ENCODE measurements at places on chromosomes 2 and 18.

- DNase-seq = no peak
Measured at GRCh38 chr2:147222506-147222905, 622.3 kb upstream of the ACVR2A start.

- DNase-seq = peak; percentile 8
Measured at GRCh38 chr2:39772086-39772811, 6.8 kb downstream of the THUMPD2 start.

GRCh38 chr2:25835906-25836305 lies 42.4 kb downstream of the ASXL2 start:
- DNase-seq = no peak

- no peak for DNase-seq
Measured at GRCh38 chr2:113201496-113202304, 27.9 kb downstream of the PSD4 start.

GRCh38 chr2:69992310-69993047 lies 31.0 kb upstream of the ASPRV1 start:
- DNase-seq = no peak

- DNase-seq = peak; percentile 70
Measured at GRCh38 chr2:46915811-46916630, 415 bp upstream of the MCFD2 start.

GRCh38 chr18:48745293-48745692 lies 205.5 kb downstream of the SMAD7 start:
- no peak for DNase-seq

GRCh38 chr18:61939046-61939674 lies 46.4 kb upstream of the RNF152 start:
- no peak for DNase-seq

DNA sequence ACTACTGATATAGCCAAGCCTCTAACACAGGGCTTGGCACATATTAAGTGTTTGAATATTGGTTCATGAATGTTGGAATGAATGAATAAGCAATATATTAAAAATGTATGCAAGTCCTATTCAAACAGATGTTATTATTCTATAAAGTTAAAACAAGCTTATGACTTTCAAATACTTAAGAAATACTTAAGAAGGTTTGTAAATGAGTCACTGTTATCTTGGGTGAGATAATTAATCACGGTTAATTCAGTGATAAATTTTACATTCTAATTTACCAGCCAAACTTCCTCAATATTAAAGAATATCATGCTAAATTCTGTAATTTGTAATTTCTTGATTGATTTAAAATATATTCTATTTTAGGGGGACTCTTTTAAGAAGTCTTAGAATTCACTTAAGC lies 74.8 kb downstream of the RBMS1 start:
- DNase-seq = no peak

DNA sequence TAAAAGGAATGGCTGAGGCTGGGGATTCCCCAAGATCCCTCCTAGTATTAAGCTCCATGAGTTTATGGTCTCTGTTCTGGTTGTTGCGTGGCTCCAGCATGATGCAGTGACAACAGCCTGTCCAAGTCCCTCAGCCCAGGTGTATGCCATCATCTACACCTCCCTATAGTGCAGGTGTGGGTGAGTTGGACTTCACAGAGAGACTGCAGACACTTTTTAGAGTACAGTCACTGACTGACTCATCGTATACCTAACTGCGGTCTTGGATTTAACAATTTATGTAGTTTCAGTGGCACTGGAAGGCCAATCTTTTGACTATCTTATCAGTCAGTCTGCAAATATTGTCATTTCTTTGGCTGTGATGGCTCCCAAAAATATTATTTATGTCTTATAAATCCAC lies 415.0 kb downstream of the TMX3 start:
- no peak for DNase-seq

- DNase-seq = no peak
Measured at GRCh38 chr2:47226923-47227220, 71.8 kb upstream of the STPG4 start.

DNA sequence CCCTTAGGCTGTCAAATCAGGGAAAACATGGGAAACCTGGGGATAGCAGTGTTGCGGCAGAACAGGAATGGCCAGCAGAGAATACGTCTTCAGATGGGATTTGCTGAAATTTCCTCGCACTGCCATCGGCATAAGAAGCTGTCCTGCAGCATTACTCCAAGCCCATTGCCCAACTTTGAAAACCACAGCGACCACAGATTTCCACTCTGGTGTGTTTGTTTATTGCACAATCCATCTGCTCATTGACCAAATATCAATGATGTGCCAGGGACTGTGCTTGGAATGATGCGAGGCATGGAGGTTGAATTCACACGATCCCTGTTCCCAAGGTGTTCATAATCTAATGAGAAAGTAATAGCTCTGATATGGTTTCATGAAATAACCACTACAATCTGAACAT lies 383.3 kb upstream of the MYT1L start:
- DNase-seq = no peak

DNA sequence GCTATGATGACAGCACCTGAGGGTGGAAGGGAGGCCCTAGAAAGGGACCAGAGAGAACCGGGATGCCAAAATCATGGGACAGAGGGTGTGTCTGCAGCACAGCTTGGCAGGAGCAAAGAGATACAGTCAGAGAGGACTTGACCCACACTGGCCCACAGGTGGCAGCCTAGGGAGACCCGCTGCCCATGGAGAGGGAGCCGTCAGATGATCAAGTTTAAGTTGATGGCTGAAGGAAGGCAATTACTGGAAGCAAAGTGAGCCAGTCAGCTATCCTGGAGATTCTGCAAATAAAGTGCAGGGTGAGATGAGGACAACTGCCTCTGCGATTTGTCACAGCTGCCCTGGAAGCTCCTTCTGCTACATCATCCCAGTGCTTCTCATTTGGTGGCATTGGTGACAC lies 74.0 kb downstream of the CMPK2 start:
- no peak for DNase-seq

DNA sequence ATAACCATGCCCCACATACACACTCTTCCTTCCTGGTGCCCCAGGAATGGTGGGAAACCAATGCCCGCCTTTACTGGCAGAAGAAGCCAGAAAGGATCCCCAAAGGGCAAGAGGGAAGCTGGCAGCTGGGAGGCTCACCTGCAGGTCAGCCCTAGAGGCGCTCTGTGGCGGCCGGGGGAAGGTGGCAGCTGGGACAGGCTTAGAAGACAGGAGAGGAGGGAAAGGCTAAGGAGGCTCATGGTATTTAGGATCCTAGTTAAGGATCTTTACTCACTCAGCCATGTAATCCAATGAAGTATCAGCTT lies 23.8 kb downstream of the ADRA2B start:
- DNase-seq = no peak

DNA sequence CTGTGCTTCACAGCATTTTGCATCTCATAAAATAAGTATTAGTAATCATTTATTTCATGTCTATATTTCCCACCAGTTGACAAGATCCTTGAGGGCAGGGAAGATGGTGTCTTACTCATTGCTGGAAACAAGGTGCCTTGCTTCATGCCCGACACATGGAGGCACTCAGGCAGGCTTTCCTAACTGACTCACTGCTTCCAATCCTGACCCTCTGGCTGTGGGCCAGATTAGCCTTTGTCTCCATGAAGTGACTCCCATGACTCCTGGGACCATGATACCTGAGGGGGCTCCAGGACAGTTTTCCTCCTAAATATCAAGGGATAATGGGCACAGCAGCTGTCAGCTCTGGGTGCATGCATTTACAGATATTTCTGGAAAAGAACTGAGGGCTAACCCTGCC lies 275.1 kb downstream of the AGPS start:
- DNase-seq = no peak

DNA sequence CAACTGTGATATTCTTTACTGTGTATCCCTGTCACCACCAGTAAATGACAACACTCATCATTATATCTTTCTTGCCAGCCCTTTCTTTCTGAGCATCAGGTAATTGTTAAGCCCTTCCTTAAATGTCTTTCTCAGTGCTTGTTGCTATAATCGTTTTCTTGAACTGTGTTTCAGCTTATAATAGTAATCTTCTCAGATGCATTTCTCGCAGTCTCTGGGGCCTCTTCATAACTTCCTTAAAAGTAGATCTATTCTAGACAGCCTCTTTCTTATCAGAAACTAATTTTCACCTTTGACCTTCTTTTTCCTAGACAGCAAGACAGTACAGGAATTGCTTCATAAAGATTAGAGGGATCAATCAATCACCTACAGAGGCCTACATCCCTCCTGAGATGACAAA lies 648.1 kb downstream of the CPS1 start:
- DNase-seq = no peak

DNA sequence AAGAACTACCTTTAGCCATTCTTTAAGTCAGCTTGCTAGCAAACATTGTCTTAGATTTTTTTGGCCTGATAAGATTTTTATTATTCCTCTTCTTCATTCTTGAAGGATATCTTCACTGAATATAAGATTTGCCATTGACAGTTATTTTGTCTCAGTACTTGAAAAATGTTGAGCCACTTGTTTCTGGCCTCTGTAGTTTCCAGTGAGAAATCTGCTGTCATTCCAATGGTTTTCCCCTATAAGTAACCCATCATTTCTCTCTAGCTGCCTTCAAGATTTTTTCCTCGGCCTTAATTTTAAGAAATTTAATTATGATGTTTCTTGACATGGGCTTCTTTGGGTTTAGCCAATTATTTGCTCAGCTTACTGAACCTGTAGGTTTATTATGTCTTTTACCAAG lies 32.6 kb downstream of the ACOXL start:
- DNase-seq = no peak

GRCh38 chr2:152635635-152636298 lies 81.5 kb downstream of the PRPF40A start:
- DNase-seq = peak; percentile 58

DNA sequence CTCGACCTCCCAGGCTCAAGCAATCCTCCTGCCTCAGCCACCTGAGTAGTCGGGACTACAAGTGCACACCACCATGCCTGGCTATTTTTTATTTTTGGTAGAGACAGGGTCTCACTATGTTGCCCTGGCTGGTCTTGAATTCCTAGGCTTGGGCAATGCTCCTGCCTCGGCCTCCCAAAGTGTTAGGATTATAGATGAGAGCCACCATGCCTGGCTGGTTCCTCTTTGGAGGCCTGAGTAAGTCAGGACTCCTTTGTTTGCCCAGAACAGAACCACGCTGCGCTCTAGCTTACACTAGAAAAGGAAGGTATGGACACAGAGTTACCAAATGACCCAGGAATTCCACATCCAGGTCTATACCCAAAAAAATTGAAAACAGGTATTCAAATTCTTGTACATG lies 135.9 kb upstream of the SLC1A4 start:
- no peak for DNase-seq

GRCh38 chr2:60746318-60746717 lies 9.8 kb upstream of the PAPOLG start:
- DNase-seq = no peak

DNA sequence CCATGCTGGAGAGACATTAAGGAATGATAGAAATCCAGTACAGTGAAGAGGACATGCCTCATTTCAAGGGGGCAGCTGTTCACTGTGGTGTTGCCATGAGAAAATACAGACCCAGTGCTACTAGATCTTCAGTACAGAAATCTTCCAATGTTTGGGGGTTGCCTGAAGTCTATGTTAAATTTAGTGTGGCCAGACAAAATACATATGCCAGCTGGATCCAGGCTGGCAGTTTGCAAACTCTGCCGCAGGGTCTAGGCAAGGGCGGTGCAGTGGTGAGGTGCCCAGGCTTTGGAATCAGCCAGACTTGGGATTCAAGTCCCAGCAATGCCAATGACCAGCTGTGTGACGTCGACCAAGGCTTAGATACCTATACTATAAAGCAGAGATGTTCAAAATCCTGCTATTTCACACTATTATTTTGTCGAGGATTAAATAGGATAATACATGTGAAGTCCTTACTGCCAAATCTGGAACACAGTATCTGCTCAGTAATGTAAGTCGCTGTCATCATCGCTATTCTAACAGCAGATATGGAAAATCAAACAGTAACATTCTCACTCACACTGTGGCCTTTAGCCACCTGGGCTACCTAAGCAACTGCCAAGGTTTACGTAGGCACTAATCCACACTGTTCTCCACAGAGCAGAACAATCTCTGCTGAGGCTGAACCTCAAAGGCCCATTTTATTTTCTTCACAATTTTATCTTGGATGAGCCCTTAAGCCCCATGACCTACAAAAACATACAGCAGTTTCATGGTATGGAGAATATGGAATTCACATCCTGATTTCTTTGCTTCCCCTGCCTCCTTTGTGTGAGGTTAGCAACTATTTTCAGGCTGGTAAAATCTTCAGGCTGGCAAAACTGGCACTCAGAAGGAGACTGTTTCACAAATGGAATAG lies 5.9 kb upstream of the TMSB10 start:
- DNase-seq = no peak

GRCh38 chr2:18406219-18406618 lies 154.2 kb downstream of the RDH14 start:
- no peak for DNase-seq

- no peak for DNase-seq
Measured at GRCh38 chr18:25862881-25863600, 227.4 kb downstream of the SS18 start.

DNA sequence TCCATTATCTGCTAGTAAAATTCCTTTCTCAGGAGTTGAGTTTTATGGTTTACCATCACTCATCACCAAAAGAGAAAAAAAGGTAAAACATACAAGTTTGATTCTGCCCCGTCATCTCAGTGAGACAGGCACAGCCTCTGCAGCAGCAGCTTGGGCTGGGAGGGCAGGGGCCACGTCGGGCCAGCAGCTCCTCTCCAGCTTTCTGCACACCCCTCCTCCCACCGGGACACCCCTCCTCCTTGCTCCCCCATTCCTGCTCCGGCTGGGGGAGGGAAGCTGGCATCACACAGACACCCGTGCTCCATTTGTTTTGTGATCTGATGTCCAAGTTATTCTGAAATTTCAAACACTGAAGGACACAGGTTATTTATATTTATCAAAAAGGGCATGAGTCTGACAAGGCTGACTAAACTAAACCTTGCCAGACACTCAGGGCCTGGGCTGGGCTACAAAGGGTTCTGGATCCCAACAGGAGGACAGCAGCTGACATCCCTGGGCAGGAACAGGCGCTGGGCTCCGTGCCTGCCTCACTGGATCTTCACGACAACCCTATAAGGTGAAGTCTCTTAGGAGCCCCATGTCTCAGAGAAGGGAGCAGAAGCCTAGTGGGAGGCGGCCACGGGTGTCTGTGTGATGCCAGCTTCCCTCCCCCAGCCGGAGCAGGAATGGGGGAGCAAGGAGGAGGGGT lies 71.4 kb downstream of the HDAC4 start:
- DNase-seq = no peak

DNA sequence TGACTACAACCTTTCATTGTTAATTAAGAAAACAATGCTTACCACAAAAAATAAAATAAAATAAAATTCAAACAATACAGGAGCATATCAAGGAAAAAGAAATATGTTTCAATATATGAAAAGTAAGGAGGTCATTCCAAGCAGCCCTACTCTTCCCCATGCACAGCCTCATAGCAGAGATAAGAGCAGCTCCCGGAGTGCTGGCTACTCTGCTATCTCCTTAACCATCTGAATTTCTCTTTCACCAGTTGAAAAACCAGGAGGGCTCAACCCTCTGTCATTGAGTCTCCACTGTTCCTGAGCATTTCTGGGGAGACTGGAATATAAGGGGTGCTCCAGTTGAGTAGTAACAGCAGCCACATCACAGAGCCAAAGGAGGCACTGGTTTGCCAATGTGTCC lies 201.4 kb downstream of the TCF4 start:
- no peak for DNase-seq
